ENCODE measurements at places on chromosomes 5 and 9.

DNA sequence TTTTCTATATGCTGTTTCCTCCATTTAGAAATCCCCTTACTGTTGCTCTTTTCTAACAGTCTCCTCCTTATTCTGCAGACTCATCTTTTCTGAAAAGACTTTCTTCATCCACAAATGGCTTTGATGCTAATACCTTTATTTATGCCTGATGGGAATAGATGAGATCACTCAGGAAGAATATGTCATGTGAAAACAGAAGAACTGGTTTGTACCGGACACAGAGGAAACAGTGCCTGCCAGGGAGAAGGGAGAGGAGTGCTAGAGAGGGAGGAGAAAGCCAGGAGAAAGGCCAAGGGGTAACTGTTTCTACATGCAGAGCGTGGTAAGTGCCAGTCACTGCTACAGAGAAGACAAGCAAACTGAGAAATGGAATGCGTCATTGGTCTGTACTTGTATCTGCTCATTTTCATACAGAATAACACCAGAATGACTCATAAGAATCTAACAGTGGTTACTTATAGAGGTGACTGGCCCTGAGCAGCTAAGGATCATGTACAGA is 45.9 kb upstream of the PJA2 start:
- no peak for DNase-seq

DNA sequence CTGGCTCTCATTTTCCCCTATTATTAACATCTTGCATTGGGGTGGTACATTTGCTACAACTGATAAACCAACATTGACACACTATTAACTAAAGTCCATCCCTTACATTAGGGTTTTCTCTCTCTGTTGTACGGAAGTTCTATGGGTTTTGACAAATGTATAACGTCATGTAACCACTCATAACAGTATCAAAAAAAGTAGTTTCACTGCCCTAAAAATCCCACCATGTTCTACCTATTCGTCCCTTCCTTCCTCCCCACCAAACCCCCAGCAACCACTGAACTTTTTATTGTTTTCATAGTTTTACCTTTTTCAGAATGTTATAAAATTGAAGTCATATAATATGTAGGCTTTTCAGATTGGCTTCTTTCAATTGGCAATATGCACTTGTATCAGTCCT is 40.1 kb downstream of the MLLT3 start:
- DNase-seq = no peak

DNA sequence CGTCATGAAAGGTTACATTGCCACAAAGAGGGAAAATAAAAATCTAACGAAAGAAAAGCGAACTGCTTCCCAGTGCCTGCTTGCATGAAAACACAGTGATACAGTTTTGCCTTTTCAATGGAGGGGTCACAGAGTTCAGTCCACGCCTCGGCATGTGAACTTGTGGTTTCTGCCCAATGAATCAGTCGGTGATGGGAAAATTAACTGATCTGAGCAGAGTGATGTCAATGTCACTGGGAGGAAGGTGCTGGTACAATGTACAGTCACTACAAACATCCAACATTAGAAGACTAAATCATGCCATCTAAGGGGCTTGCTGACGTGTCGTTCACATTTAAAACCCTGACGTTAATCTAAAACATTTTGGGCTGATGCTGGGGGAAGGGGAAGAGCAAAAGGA is 151.8 kb upstream of the MSX2 start:
- DNase-seq = no peak

- DNase-seq = no peak
Observed at GRCh38 chr9:12091865-12092527, 601.2 kb upstream of the TYRP1 start.

GRCh38 chr5:159657298-159657697 is 259.0 kb upstream of the ADRA1B start:
- DNase-seq = no peak

DNA sequence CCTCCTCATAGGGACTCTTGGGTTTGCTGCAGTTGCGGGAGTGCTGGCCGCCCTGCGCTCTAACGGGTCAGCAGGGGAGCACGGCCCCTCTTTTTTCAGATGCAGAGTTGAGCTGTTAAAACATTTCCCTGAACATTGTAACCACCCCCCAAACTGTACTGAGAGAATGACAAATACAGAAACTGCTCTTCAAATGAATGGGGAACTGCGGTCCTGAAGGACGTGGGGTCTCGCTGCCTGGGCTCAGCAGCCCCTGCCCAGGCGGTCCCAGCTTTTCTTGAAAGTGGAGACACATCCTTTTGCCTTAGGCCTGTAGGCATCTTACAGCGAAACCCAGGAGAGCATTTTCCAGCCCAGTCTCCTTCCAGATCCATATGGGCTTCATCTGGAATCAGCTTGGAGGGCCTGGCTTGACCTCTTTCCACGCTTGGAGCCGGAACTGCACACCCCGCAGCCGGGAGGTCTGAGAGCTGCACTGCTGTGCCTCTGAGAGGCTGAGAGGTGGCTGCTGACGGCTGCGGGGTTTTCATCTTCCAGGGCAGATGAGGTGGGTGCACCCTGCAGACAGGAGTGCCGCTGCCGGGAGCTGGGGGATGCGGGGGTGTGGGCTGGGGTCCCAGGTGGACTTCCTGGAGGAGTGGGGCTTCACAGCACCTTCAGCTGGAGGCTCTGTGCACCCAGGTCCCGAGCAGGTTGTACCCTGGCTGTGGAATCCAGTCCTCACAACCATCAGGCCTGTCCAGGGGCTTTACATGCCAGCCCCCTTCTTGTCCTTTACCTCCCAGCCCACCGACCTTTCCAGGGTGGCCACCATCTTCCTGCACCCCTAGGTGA is 1.2 kb upstream of the AGPAT2 start:
- no peak for DNase-seq

GRCh38 chr5:32541241-32541640 is 44.1 kb upstream of the SUB1 start:
- DNase-seq = no peak

Data from cortex of kidney (tissue), 1 donor.